Mucosa of descending colon (tissue), 3 donors: ENCODE measurements at places on chromosomes 2 and 18. TPM values are rescaled to one million over a fixed set of nuclear protein-coding genes. Genes with fewer than 3 reads are reported as not detected.

CXCR2 gene
- 0.35 TPM for total RNA-seq

ITGA6 gene
- total RNA-seq, result 116 TPM

NCKAP5 gene
- total RNA-seq, result 6.3 TPM

CNGA3 gene
- 0.63 TPM for total RNA-seq

VAPA gene
- 240 TPM for total RNA-seq

SDC1 gene
- total RNA-seq, result 170 TPM

UNC50 gene
- total RNA-seq, result 32.6 TPM

DLGAP1 gene
- total RNA-seq, result 4.1 TPM

REG1B gene
- 1.2 TPM for total RNA-seq

CSRNP3 gene
- 2.0 TPM for total RNA-seq

HOXD4 gene
- total RNA-seq, result 6.5 TPM

ADD2 gene
- total RNA-seq, result 4.0 TPM

REEP1 gene
- 3.8 TPM for total RNA-seq

KRTCAP3 gene
- total RNA-seq, result 85.1 TPM

ALPP gene
- total RNA-seq, result not detected

SPTBN1 gene
- total RNA-seq, result 396 TPM

CCDC74B gene
- 0.63 TPM for total RNA-seq

ADNP2 gene
- total RNA-seq, result 16.7 TPM

RASGRP3 gene
- 6.1 TPM for total RNA-seq

VIT gene
- 1.3 TPM for total RNA-seq

UGT1A3 gene
- 4.7 TPM for total RNA-seq

ASB18 gene
- total RNA-seq, result not detected

CIDEA gene
- 0.58 TPM for total RNA-seq

TIMM21 gene
- total RNA-seq, result 26.1 TPM
